ENCODE measurements at places on chromosomes 2 and 18.

DNA sequence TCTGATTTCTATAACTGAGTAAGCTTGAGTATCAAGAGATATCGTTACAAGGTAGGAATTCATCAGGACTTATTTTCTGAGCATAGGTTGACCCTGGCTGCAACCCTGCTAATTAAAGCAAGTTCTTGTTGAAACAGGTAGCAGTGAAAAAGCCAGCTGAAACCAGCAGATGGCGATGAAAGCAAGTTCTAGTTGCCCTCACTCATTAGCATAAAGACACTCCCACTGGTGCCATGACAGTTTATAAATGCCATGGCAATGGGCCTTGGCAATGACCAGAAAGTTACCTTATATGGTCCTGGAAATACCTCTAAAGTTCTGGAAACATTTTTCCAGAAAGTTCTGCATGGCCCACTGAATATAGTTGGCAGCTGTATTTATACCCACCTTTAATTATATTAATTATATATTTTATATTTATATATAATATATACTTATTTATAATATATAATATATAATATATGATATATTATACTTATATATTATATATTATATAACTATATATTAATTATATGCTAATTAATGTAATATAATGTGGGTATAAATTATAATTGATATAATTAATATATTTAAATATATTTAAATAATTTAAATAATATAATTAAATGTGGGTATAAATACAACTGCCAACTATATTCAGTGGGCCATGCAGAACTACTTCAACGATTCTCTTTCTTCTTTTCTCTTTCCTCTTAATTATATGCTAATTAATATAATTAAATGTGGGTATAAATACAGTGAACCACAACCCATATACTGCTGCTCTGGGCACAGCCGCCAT lies 188.0 kb downstream of the CDH7 start:
- no peak for DNase-seq

- no peak for DNase-seq
Observed at GRCh38 chr2:238895891-238896600, 48.2 kb downstream of the TWIST2 start.

GRCh38 chr18:7541835-7542234 lies 25.3 kb upstream of the PTPRM start:
- no peak for DNase-seq

- no peak for DNase-seq
Observed at GRCh38 chr2:173590276-173590861, 235.7 kb downstream of the CDCA7 start.

DNA sequence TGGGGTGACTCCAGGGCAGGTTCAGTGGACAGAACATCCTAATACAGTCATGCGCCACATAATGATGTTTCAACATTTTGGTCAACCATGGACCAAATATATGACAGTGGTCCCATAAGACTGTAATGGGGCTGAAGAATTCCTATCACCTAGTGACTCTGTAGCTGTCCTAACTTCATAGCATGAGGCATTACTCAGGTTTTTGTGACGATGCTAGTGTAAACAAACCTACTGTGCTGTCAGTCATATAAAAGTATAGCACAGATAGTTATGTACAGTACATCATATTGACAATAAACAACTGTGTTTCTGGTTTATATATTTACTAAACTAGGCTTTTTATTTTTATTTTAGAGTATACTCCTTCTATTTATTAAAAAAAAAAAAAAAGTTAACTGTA lies 87.1 kb downstream of the CACNB4 start:
- no peak for DNase-seq

- DNase-seq, result no peak
Observed at GRCh38 chr2:127100251-127101047, 6.5 kb downstream of the BIN1 start.

GRCh38 chr2:27290549-27290948 lies 8.3 kb downstream of the TRIM54 start:
- no peak for DNase-seq

DNA sequence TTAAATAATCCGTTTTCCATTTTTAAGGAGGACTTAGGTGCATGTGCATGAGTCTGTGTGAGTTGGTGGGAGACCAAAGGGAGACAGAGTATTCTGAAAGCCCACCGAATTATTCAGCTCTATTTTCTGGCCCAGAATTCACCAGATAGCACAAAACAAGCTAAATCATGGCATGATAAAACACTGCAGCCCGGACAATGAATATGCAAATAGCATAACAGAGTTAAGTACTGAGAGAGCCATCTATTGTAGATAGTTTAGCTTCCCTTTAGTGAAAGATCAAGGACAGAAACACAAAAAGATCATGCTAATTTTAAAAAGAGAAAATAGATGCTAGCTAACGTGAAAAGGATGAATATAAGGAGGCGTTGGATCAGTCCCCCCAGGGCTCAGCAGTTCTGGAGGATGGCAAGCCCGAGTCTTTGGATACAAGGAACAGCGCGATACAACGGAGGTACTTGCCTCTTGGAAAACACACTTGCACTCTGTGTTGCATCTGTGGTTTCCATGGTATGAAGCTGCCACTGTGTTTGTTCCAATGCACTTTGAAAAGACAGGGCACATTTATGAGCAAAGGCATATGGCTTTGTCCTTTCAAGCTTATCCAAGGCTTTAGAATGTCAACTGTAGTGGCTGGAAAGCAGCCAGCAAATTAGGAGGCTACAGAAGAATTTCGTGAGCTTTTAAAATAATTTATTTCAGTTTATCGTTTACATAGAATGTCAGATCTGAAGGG lies 119.9 kb downstream of the LYPD1 start:
- DNase-seq, result no peak

- DNase-seq, result peak; percentile 67
Observed at GRCh38 chr2:64873472-64873924, 115.7 kb upstream of the SLC1A4 start.

- DNase-seq, result no peak
Observed at GRCh38 chr18:59902131-59902992, 2.6 kb downstream of the PMAIP1 start.

DNA sequence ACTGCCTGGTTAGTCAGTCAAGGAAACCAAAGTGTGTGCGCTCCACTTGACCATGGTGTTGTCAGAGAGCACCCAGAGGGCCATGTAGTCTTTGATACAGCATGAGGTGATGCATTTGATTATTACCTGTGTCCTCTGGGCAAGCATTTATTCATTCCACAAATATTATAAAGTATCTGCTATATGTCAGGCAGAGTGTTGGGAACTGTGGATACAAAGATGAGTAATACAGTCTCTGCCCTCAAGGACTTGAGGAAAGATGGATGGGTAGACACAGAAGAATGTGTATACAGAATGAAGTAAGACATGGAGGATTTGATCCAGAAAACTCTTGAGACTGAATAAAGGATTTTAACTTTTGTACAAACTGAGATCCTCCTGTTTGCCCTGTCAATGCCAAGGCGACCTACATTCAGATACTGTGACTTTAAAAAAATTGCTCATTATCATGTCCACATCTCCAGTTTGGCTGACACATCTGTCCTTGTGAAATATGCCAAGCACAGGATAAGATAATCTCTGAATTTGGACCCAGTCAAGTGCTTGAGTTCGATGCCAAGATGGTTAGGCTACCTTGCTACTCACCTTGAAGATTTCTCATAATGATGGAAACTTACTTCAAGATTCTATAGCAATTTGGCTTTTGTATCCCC lies 50.8 kb downstream of the ACYP2 start:
- no peak for DNase-seq

DNA sequence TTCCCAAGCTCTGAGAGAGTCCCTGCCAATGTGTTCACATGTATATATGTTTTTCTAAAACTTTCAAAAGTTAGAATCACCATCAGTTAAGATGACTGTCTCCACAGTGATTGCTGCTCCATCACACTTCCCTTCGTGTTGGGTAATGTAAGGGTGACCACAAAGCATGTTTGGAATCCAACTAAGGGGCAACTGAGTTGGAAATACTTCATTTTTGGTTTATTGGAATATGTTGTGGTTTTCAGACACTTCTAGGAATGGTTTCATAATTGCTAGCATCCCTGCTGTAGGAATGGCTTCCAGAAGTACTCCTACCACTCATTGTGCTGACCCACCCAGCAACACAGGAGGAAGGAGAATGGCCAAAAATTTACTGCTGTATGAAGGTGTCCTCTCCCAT lies 212.5 kb upstream of the GULP1 start:
- DNase-seq, result no peak

- no peak for DNase-seq
Observed at GRCh38 chr2:134640494-134640893, 78.3 kb downstream of the TMEM163 start.

- DNase-seq, result no peak
Observed at GRCh38 chr18:7980136-7980535, 413.0 kb downstream of the PTPRM start.

- DNase-seq, result no peak
Observed at GRCh38 chr2:219446101-219446504, 11.5 kb downstream of the SPEG start.

GRCh38 chr2:237581751-237582746 lies 8.5 kb downstream of the RAB17 start:
- no peak for DNase-seq

GRCh38 chr2:1685078-1685956 lies 59.0 kb downstream of the PXDN start:
- no peak for DNase-seq

- no peak for DNase-seq
Observed at GRCh38 chr2:230434677-230435324, 18.8 kb downstream of the SP100 start.

GRCh38 chr2:40128796-40129195 lies 323.1 kb downstream of the SLC8A1 start:
- DNase-seq, result no peak

DNA sequence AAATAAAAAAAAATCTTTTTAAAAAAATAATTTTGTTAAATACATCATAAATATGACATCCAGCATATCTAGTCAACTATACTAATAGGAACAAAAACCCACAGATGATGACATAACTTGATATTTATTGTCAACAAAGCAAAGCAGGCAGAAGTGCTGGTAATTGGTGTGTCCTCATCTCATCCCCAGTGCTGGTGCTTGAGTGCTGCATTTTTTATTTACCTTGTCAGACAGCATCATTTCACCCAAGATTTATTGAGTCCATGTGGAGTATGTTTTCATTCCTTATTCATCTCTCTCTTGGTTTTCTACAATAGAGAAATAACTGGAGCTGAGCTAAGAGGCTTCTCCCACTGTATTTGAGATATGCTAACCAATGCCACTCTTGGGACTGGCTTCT lies 191.6 kb upstream of the SLC14A2 start:
- DNase-seq, result no peak

DNA sequence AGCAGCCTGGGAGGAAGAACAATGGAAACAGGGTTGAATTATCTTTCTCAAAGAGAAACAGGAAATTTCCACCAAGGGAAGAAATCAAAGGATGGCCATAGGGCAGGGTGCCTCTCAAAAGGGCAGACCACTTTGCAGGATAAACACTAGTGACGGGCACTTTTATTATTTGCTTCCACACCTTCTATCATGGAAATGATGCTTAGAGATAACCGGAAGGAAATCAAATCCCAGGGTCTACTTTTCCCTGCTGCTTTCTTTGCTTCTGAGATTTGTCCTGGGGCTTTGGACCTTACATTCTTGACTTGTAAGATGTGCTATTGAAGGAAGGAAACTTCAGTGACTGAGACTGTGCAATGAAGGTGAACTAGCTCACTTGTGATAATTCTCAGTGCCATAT lies 1.1 kb upstream of the SCN9A start:
- no peak for DNase-seq

DNA sequence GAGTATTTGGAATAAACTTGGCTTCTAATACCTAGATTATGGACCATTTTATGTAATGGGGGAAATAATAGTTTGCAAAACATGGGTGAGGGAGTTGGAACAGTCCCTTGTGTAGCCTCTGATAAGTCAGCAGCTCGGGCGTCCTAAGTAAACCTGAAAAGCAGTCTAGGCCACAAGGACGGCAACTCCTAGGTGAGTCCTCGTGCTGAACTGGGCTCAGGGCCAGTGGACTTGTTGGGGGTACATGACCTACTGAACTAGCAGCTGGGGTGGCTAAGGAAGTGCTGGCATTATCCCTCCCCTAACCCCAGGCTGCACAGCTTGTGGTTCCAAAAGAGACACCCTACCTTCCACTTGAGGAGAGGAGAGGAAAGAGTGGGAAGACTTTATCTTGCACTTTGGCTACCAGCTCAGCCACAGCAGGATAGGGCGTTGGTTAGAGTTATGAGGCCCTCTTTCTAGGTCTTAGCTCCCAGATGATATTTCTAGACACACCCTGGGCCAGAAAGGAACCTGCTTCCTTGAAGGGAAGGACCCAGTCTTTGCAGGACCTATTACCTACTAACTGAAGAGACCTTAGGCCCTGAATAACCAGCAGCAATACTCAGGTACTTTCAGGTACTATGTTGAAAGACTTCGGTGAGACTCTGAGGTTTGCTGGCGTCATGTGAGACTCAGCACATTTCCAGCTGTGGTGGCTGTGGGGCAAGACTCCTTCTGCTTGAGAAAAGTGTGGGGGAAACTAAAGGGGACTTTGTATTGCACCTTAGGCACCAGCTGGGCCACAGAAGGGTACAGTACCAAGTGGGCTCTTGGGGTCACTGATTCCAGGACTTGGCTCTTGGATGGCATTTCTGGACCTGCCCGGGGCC lies 71.0 kb downstream of the AQP4 start:
- no peak for DNase-seq

DNA sequence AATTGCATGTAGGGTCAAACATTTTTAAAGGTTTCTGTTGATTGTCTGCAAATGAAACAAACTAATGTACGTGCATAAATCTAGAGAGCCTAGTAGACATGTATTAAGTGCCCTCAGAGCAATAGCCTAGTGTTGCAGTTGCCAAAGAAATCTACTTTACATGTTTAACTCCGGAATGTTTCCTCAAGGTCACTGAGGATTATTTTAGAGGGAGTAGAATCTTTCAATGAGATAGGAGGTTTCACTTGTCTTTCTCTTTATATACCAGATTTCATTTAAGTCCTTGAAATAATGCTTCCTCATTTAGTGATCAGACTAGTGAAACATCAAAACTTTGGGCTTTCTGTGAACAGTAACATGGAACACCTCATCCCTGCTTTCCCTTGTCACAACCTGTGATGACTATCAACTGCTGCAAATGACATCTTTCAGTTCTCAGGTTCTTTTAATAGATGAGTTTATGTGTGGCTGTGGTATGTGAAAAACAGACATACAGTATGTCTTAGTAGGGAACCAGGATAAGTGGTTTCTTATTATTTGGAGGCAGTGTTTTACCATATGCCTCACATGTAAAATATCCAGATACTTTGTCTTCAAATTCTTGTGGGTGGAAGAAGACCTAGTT lies 5.5 kb downstream of the UBE2E3 start:
- DNase-seq, result no peak

DNA sequence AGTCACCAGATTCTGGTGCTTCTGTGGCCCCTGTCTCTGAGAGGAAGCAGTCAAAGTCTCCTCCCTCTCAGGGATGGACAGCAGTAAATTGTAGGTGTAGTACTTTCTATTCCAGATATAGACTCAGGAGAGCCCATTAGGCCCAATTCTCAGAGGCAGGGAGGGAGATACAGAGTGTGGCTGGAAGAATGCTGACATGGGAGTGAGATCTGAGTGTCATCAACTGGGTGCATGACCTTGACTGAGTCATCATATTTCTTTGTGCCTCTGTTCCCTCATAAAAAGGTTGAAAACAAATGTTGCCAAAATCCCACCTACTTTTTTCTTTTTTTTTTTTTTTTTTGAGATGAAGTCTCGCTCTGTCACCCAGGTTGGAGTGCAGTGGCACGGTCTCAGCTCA lies 506.1 kb downstream of the BCL11A start:
- no peak for DNase-seq

GRCh38 chr2:126527836-126528490 lies 128.0 kb upstream of the GYPC start:
- peak; percentile 43 for DNase-seq
